ENCODE measurements at places on chromosomes 7 and 10.

DNA sequence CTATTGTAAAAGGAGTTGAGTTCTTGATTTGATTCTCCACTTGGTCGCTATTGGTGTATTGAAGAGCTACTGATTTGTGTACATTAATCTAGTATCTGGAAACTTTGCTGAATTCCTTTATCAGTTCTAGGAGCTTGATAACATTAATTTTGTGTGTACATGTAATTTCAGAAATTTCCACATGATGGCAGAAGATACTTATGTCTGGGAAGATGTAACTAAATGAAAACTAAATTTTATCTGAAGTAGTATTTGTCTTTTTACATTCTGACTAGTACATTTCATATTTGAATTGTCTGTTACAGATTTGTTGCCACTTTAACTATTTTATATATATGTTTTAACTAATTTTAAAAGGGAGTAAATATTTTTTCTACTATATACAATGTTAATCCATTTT is 27.6 kb downstream of the SDHAF3 start:
- peak; percentile 47 for DNase-seq

DNA sequence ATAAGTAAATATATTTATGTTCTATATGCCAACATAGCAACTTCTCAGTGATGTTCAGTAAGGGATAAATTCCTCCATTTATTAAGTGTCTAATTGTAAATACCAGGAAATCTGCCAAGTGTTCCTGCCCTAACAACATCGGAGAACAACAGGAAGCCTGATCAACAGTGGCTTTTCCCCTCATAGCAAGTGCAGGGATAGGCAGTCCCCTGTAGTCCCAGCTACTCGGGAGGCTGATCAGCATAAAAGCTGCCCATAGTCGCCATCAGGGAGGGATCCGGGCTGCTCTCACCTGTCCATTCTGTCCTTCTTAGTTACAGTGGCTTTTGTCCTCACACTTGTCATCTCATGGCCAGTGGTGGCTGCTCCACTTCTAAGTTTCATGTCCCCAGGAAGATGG is 141.3 kb downstream of the IDE start:
- no peak for DNase-seq

DNA sequence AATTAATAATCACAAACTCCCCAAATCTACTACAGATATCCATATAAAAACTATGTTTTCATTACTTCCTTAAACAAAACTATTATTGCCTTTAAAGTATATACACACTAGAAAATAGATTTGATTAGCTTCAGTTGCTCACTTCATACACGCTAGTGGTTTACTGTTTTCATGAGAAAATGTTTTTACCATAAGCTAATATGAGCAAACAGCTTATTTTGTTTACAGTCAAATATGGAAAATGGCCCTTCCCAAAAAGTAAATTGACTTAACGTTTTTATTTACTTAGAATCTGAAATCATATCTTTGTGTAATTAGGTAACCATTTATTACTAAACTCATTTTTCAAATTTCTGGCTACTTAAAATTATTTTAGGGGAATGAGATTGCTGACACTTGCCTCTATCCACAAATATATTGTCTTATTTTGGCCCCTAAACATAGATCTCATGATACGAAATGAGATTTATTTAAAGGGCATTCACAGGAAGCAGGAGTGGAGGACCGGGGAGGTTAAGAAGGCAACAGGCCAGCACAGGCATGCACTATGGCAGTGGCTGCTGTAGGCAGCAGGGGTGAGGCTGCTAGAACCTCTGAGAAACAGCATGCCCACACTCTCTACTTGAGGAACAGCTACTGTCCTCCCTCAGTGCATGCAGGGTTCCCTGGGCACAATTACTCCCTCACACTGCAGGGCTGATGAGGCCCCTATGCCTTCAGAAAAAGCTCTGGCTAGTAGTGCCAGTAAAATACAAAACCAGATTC is 29.6 kb upstream of the SOSTDC1 start:
- no peak for DNase-seq

DNA sequence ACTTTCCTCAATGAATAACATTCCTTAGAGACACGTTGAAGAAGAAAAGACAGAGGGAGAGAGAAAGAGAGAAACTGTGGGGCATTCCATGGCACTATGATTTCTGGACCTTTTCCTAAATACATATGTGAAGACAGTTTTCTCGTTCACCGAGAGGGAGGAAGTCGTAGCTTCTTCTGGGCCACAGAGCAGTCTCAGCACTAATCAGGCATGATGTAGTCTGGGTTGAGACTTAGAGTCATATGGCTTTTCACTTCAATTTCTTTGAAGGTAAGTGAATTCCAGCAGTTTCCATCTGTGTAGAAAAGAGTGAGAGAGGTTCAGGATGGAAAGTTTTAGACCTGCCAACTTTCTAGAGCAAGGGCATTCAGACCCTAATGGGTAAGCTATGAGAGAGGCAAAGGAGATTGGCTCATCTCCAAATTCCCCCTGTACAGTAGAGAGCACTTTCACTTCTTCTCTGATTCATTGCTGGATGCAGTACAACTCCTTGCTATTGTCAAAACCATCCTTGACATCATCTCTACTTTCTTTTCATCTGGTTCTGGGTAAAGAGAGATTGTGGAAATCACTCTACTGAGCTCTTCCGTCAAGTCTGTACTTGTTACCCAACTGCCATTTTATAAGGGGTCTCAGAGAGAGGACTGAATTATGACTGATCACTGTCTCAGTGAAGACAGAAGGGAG is 31.5 kb upstream of the OR9A4 start:
- DNase-seq = no peak

DNA sequence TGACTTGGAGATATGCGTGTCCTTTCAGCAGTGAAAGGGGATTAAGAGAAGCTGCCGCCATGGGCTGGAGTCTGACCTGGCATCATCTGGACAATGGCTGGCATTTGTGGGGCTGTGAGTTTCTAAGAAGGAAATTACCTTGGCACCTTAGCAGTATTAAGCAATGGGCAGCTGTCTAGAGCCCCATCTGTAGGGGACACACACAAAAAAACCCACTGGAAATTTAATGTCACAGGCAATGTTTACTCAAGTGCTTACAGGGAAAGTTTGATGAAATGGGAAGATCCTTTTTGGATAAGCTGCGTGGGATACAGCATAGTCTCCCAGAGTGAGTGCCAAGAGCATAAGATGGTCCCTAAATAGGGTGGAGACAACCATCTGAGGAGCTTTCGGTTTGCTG is 25.0 kb downstream of the ADRA2A start:
- no peak for DNase-seq

DNA sequence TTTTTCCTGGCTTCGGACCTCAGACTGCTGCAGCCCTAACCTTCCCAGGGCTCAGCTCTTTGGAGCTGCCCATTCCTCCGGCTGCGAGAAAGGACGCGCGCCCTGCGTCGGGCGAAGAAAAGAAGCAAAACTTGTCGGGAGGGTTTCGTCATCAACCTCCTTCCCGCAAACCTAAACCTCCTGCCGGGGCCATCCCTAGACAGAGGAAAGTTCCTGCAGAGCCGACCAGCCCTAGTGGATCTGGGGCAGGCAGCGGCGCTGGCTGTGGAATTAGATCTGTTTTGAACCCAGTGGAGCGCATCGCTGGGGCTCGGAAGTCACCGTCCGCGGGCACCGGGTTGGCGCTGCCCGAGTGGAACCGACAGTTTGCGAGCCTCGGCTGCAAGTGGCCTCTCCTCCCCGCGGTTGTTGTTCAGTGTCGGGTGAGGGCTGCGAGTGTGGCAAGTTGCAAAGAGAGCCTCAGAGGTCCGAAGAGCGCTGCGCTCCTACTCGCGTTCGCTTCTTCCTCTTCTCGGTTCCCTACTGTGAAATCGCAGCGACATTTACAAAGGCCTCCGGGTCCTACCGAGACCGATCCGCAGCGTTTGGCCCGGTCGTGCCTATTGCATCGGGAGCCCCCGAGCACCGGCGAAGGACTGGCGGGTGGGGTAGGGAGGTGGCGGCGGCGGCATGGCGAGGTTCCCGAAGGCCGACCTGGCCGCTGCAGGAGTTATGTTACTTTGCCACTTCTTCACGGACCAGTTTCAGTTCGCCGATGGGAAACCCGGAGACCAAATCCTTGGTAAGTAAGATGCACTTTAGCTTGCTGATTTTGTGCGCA is at the start of gene PLXDC2:
TSS of gene PLXDC2 (plus strand) at position 22 of the 820 bp plus-strand sequence.
- DNase-seq = peak; percentile 61

DNA sequence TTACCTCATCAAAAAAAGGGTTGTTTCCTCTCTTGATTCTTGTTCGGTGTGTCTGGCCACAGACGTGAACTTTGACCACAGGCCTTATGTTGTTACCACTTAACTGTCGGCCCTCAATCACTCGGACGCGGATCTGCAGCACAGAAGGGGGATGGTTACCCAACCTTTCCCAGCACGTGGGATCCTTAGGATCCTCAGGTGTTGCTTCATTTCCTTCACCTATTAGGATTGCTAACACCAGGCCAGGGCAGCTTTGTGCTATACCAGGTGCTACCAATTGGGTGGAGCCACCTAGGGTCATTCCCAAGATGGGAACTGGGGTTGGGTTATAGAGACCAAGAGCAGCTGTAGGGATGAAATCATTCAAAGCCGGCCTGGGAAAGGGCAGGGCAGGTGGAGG is 73.4 kb downstream of the MYOF start:
- no peak for DNase-seq
